Natural killer cell (primary cell): ENCODE measurements at places on chromosomes 1 and 21.

DNA sequence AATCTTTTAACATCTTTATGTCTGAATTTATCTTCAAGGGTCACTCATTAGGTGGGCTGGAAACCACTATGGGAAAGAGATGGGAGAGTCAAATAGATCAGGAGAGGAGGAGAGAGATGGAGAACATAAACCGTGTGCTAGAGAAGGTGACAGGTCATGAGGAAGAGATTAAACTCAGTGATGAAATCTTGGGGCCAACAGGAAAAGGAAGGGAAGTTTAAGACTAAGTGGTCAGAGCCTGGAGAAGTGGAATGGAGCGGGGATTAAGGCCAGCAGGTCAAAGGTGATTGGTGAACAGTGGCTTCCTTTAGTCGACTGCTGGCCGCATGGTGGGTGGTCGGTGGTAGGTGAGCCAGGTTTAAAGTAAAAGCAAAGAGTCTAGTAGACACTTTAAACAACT, 169.3 kb upstream of the IVNS1ABP start:
- no peak overlapping the region for H3K4me3 ChIP-seq
- H3K4me1 ChIP-seq: no peaks in the 10 kb centered on the region
- H3K27ac ChIP-seq: no peak overlapping the region
- no peak for DNase-seq

DNA sequence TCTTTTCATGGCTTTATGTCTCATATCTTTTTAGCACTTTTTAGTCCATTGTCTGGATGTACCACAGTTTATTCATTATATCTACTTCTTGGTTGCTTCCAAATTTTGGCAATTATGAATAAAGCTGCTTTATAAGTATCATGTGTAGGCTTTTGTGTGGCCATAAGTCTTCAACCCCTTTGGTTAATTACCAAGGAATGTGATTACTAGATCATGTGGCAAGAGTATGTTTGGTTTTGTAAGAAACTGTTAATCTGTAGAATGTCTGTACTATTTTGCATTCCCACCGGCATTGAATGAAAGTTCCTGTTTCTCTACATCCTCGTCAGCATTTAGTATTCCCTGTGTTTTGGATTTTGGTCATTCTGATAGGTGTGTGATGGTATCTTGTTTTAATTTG, 31.5 kb downstream of the ZBTB40 start:
- H3K27me3 ChIP-seq: no peaks in the 10 kb centered on the region
- no peaks in the 10 kb centered on the region for H3K36me3 ChIP-seq
- no peak overlapping the region for H3K27ac ChIP-seq
- no peaks in the 10 kb centered on the region for H3K4me1 ChIP-seq
- DNase-seq: no peak
- H3K4me3 ChIP-seq: no peak overlapping the region

- no peaks in the 10 kb centered on the region for H3K27me3 ChIP-seq
- no peak overlapping the region for H3K4me3 ChIP-seq
- no peak for DNase-seq
- no peaks in the 10 kb centered on the region for H3K36me3 ChIP-seq
- H3K4me1 ChIP-seq: no peaks in the 10 kb centered on the region
Measured at GRCh38 chr1:216997831-216998230, 274.6 kb upstream of the ESRRG start.

GRCh38 chr1:207444514-207445217, 9.5 kb upstream of the CR2 start:
- no peak for DNase-seq
- H3K4me1 ChIP-seq: no peaks in the 10 kb centered on the region
- H3K27me3 ChIP-seq: peaks cover 5% of the 10 kb centered on the region
- no peak overlapping the region for H3K4me3 ChIP-seq
- no peaks in the 10 kb centered on the region for H3K36me3 ChIP-seq
- no peak overlapping the region for H3K27ac ChIP-seq

GRCh38 chr1:192700834-192701271, 64.9 kb downstream of the RGS13 start:
- no peak for DNase-seq
- H3K4me3 ChIP-seq: no peak overlapping the region
- no peak overlapping the region for H3K27ac ChIP-seq
- H3K27me3 ChIP-seq: no peaks in the 10 kb centered on the region
- H3K4me1 ChIP-seq: no peaks in the 10 kb centered on the region
- H3K36me3 ChIP-seq: no peaks in the 10 kb centered on the region

- H3K27me3 ChIP-seq: no peaks in the 10 kb centered on the region
- H3K27ac ChIP-seq: peak overlapping the region; percentile 5
Measured at GRCh38 chr1:12436817-12437599, 181.0 kb downstream of the DHRS3 start.

DNA sequence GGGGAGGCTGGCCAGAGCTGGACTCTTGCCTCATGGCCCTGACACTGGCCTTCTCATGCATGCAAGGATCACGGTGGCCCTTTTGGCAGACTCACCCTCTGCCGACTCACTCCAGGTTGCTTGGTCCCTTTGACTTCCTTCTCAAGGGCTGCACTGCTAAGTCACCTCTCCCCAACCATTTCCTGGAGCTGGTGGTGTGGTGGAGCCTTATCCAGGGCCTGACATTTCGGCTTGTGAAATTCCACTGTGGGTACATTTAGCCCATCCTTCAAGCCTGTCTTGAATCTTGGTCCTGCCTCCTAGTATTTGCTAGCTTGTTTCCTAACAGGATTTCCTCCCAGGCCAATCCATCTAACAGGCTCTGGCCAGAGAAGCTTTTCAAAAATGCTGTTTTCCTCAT, 52.6 kb upstream of the JUN start:
- no peaks in the 10 kb centered on the region for H3K36me3 ChIP-seq
- H3K27ac ChIP-seq: no peak overlapping the region
- no peaks in the 10 kb centered on the region for H3K4me1 ChIP-seq

DNA sequence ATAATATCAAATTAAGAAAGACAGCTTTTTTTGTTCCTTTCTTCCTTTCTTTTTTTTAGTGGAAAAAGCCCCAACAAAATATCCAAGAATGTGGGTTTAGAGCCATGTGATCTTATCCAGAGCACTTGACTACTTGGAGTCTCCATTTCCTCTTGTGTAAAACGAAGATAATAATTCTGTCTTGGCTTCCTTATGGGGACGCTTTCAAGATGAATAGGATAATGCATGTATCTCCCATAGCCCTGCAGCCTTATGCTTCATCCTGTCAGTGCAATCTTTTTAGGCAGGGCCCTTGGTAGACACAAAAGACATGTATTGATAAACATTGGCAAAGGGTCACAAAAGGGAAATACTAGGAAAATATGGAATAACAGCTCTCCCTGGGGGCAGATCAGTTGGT, 34.8 kb downstream of the ZBTB18 start:
- H3K27me3 ChIP-seq: no peaks in the 10 kb centered on the region
- H3K4me1 ChIP-seq: no peaks in the 10 kb centered on the region
- no peaks in the 10 kb centered on the region for H3K36me3 ChIP-seq
- no peak overlapping the region for H3K4me3 ChIP-seq
- H3K27ac ChIP-seq: no peak overlapping the region
- no peak for DNase-seq

- H3K4me3 ChIP-seq: no peak overlapping the region
- H3K27ac ChIP-seq: no peak overlapping the region
Measured at GRCh38 chr1:66156144-66156543, 363.4 kb downstream of the PDE4B start.

DNA sequence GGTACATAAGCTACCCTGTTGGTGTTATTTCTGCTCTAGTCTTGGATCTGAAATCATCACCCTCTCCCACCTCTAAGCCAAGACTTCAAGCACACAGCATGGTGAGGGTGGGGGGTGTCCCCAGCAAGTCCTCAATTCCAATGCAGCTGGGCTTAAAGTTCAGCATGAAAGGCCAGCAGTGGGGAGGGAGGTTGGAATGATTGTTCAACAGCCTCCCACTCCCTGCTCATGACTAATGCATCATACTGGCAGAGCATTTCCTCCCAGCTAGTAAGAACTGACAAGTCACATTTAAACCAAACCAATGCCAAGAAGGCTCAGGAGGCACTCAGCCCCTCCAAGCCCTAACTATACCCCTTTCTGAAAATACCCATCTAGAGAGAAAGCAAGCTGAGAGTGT, 50.1 kb downstream of the TIAM1 start:
- H3K27me3 ChIP-seq: no peaks in the 10 kb centered on the region
- DNase-seq: no peak
- no peaks in the 10 kb centered on the region for H3K36me3 ChIP-seq
- H3K4me3 ChIP-seq: no peak overlapping the region
- H3K4me1 ChIP-seq: no peaks in the 10 kb centered on the region

DNA sequence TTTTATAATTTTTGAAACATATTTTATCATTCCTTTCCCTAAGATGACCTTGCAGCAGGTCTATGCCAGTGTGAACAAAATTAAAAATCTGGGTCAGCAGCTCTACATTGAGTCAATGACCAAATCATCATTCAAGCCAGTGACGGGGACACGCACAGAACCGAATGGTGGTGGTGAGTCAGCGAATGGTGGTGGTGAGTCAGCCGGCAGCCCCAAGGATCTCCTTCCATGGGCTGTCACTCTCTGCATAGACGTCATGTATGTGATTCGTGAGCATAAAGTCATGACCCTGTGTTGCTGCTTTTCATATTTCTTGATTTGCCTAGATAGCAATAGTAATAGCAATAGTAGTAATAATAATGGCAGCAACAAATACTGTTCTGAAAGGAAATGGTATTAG, 26.3 kb downstream of the PER3 start:
- no peak for DNase-seq
- no peak overlapping the region for H3K27ac ChIP-seq
- no peaks in the 10 kb centered on the region for H3K27me3 ChIP-seq

DNA sequence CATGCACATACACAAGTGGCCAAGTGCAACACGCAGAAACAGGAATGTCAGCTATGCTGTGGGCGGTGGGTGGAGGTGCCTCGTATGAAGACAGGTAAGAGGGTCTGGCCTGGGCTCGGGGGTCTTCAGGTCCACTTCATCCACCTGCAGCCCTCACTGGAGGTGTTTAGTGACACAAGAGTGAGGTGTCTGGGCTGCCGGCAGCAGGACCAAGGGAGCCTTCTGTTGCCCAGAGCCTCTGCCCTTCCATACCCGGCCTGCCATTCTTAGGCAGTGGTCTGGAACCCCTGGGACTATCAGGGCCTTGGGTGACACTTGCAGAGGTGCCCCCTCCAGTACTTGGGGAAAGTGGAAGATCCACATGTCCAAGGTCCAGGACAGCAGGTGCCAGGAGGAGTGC, 21.7 kb upstream of the ACTRT2 start:
- no peak overlapping the region for H3K4me3 ChIP-seq
- no peak overlapping the region for H3K27ac ChIP-seq
- H3K36me3 ChIP-seq: no peaks in the 10 kb centered on the region
- peaks cover 5% of the 10 kb centered on the region for H3K27me3 ChIP-seq
- DNase-seq: no peak

DNA sequence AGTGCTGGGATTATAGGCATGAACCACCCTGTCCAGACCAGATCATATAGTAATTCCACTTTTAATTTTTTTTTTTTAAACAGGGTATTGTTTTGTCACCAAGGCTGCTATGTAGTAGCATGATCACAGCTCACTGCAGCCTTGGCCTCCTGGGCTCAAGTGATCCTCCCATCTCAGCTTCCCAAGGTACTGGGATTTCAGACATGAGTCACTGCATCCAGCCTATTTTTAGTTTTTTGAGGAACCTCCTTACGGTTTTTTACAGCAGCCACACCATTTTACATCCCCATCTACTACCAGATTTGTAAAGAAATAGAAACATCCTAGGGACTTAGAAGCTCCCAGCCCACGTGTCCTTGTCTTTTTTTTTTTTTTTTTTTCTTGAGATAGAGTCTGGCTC, 24.0 kb downstream of the L1TD1 start:
- H3K4me3 ChIP-seq: no peak overlapping the region
- H3K4me1 ChIP-seq: no peaks in the 10 kb centered on the region
- no peak for DNase-seq
- H3K27me3 ChIP-seq: no peaks in the 10 kb centered on the region
- H3K36me3 ChIP-seq: no peaks in the 10 kb centered on the region
